ENCODE measurements at places on chromosomes 6 and 20.

DNA sequence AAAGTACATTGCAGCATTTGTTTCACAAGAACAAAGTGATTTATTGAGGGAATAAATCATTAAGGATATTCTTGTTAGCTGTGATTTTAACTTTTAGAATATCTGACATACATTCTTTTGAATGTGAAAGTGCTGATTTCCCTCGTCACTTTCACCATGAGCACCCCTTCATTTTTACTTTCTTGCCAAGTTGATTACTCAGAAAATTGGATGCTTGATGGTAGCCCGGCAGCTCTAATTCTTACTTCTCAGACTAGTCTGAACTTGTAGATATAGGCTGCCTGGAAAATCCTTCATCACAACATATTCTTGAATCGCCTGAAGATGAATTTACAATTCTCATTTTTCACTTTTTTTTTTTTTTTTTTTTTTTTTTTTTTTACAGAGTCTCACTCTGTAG, 147.1 kb upstream of the SMLR1 start:
- no peak for DNase-seq

GRCh38 chr6:139597771-139598755, 223.6 kb upstream of the CITED2 start:
- DNase-seq, result no peak

GRCh38 chr20:49310705-49311104, 32.8 kb upstream of the ZNFX1 start:
- no peak for DNase-seq

DNA sequence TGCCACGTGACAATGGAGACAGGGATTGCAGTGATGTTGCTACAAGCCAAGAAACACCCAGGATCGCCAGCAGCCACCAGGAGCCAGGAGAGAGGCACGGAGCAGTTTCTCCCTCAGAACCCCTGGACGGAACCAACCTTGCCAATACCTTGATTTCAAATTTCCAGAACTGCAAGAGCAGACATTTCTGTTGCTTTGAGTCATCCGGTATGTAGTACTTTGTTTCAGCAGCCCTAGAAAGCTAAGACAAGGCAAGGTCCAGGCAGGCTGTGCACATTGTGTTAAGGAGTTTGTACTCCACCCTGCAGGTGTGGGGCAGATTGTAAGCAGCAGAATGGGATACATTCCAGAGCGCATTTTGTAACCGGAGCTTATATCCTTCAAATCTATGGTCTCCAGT, 48.3 kb downstream of the TRERF1 start:
- no peak for DNase-seq

- no peak for DNase-seq
Observed at GRCh38 chr20:63054681-63055240, 48.0 kb upstream of the BHLHE23 start.

- DNase-seq, result no peak
Observed at GRCh38 chr6:30824698-30825097, 59.6 kb upstream of the DDR1 start.

- peak; percentile 26 for DNase-seq
Observed at GRCh38 chr20:11350126-11351005, 567.3 kb upstream of the BTBD3 start.

DNA sequence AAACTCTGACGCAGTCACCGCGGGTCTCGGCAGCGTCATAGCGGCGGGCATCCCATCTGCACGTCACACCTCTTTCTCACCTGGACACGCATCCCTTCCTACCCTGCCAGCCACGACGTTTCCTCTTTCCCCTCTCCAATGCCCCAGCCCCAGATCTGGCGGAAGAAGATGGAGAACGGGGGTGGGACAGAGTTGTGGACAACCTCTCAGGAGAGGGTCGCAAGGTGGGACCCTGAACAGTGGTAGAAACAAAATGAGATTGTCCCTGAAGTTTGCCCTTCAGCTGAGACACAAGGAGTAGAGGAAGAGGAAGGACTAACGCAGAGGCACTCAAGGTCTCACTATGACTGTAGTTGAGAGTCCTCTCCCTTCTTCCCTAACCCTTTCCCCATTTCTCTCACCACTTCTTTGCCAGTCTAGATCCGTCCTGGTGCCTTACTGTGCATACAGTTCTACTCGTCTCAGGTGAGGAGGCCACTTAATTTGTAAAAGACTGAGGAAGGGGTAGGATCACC, 562 bp downstream of the TRIM39 start:
- peak; percentile 62 for DNase-seq

GRCh38 chr6:3775386-3775785, 23.9 kb upstream of the PXDC1 start:
- no peak for DNase-seq

DNA sequence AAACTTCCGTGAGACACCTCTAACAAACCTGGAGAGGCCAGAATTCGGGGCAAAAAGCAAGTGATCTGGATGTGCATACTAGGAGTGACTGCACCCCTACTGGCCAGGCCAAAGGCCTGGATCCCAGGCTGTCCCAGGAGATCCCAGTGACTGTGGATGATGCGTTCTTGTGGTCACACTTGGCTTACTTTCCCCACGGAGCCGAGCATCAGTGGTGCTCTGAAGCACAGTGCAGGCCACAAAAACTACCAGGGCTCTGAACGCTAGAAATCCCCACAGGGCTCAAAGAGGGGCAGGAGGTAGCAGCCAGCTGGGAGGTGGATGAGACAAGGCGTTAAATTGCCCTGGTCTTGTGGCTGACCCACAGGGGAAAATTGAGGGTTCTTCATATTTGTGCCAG, 7.1 kb downstream of the TRIM26 start:
- no peak for DNase-seq

- DNase-seq, result no peak
Observed at GRCh38 chr6:36290668-36291620, 21.1 kb downstream of the PNPLA1 start.

- DNase-seq, result no peak
Observed at GRCh38 chr6:45730232-45730631, 285.4 kb downstream of the CLIC5 start.

DNA sequence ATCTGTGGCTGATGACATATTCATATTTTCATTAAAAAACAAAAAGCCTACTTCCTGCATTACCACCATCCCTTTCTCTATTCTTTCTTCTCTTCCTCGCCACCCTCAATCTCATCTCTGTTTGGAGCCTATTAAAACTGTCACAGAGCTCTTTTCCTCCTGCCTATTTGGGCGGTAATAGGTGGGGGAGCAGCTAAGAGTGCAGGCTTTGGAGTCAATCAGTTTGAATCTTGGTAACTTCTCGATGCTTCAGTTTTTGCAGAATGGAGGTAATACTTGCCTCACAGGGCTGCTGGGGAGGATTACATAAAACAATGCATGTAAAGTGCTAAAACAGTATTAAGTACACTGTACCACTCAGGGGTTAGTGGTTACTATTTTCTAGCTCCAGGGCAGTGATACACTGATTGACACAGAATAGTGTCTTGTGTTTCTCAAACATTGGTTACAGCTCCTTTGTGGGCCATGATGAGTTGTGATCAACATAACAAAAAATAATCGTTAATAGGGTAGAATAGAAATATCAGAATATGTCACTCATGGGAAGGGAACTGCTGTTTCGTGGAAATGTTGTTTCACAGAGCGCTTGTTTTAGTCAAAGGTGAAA, 14.0 kb downstream of the GCLC start:
- no peak for DNase-seq

- no peak for DNase-seq
Observed at GRCh38 chr20:48131581-48131980, 346.3 kb upstream of the SULF2 start.

GRCh38 chr20:10492065-10492464, 57.0 kb downstream of the SLX4IP start:
- no peak for DNase-seq

GRCh38 chr6:105292689-105293339, 110.1 kb downstream of the PREP start:
- no peak for DNase-seq

- DNase-seq, result no peak
Observed at GRCh38 chr20:56460459-56460858, 8.0 kb upstream of the RTF2 start.

DNA sequence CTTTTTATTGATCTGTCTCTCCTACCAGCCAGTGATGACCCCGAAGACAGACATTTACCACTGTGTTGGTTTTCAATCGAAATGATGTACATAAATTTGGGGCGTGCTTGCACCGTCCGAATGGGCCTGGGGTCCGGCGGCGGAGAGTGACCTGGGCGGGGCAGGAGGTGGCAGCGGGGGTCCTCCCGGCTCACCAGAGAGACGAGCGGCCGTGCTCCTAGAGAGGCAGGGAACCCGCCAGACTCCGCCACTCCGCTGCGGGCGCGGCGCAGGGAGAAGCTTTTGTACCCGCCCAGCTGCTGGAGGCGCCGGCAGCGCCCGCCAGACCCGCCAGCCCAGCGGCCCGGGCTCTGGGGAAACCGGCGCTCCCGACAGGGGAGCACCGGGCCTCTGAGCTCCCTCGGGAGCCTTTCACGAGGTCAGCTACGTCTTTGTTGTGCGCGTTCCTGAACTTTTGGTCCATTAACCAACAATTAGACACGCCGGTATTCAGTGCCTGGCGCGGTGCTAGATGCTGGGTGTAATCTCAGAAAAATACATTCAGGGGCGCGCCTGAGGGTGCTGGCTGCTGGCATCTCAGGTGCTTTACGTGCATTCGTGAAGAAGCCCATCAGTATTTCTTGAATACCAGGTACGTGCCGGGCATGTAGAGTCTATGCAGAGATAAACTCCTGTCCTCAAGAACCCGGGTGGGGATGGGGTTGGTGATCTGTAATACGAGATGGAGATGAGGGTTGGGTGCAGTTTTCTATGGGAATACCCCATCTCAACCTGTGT, at the start of gene PGBD1:
Gene PGBD1 (plus strand): TSS at position 285 of the 777 bp plus-strand sequence. CDS start 2,242 bp downstream, outside the sequence.
- DNase-seq, result peak; percentile 75

- no peak for DNase-seq
Observed at GRCh38 chr6:123909989-123910388, 106.3 kb downstream of the NKAIN2 start.

- no peak for DNase-seq
Observed at GRCh38 chr6:131107151-131107550, 28.1 kb upstream of the AKAP7 start.
